ENCODE measurements at places on chromosomes 1 and 21.

DNA sequence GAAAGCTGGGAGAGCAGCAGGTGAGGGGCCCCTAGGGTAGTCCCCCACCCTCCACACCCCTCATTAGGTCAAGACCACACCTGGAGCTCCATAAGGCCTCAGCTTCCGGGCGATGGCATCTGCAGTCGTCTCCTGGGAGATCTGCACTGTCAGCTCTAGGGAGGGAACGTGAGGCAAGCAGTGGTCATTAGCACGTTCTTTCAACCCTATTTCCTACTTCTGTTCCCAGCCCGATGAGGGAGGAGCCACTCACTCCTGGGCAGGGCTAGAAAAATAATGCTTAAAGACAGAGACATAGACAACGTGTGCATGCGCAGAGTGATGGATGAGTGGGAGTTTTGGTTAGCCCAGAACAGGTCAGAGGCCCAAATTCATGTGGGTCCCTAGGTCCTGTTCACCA, 9.7 kb downstream of the KDF1 start:
- H3K27ac ChIP-seq: no peak overlapping the region
- no peaks in the 10 kb centered on the region for H3K36me3 ChIP-seq
- H3K27me3 ChIP-seq: no peaks in the 10 kb centered on the region
- DNase-seq: no peak
- H3K4me1 ChIP-seq: no peaks in the 10 kb centered on the region

DNA sequence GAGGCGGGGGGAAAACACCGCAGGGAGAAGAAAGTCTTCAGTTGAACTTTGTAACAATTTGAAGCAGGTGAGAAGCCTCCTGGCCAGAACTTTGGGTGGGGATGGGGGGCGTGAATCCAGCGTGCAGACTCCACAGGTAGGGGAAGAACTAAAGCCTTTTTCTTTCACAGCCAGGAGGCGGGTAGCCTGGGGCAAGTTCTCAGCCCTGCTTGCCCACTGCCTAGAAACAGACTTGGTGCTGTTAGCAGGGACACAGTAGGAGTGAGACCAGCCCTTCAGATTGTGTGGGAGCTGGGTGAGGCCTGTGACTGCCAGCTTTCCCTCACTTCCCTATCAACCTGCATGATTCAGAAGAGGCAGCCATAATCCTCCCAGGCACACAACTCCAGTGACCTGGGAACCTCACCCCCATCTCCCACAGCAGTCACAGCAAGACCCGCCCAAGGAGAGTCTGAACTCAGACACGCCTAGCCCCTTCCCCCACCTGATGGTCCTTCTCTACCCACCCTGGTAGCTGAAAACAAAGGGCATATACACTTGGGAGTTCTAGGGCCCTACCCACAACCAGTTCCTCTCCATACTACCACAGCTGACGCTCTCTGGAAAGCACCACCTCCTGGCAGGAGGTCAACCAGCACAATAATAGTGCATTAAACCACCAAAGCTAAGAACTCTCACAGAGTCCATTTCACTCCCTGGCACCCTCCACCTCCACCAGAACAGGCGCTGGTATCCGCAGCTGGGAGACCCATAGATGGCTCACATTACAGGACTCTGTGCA, 83.5 kb upstream of the CDC42BPA start:
- no peak for DNase-seq
- no peak overlapping the region for H3K4me3 ChIP-seq

DNA sequence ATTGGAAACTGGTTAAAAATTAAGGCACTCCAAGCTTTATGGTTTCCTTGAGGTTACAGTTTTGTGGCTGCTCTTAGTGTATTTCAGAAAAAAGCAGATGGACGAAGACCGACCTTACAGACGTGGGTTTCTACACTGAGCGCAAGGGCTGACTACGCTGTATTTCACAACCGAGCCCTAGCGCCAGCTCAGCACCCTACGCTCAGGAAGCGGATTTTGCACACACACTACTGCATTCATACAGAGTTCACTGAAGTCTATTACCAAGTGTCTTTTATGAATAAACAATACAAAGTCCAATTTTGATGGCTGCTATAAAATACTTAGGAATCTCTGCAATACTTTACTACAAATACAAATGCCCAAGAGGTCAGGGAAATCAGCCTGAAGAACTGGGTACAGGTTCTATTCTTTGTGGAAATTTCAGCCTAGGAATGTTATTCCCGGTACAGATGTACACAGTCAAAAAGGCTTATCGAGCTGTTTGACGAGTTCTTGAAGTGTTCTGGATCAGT, 23.8 kb downstream of the PTTG1IP start:
- no peak for DNase-seq
- no peak overlapping the region for H3K4me3 ChIP-seq
- no peak overlapping the region for H3K27ac ChIP-seq
- H3K27me3 ChIP-seq: no peaks in the 10 kb centered on the region

DNA sequence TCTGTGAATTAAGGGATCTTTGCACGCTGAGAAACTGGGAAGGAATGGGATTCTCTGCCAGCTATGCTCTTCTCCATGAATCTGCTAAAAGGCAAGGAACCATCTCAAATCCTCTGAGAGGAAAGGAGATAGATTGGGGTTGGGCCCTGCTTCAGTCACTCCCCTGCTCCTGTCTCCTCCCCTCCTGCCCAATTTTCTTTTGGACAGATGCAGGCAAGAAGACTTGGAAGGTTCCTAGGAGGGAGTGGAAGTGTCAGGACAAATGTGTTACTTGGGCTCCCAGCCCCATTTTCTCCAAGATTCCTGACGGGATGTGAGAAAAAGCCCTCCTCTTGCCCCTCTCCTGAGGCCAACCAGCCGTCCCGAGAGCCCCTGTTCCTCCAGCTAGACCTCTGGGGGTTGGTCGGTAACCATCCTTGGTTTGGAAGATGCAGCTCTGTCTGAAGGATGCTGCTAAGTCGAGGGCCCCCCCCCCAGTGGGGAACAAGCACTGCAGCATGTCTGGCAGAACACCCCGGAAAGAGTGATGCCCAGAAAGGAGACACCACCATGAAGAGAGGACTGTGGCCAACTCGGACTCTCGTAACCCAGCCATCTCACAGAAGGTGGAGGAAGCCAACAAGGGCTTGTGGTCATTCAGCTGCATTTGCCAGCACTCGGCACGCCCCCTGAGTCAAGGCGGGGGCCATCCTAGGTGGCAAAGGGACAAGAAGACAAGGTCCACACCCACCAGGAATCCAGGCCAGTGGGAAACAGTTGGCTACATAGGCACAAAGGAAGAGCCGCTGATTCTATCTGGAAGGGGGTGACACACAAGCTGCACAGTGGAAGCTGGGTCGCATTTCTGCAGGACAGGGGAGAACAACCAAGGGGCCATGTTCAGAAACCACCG, 43.7 kb downstream of the CDK18 start:
- H3K36me3 ChIP-seq: no peaks in the 10 kb centered on the region
- H3K27ac ChIP-seq: no peak overlapping the region
- H3K27me3 ChIP-seq: peaks cover 14% of the 10 kb centered on the region
- DNase-seq: no peak

- no peaks in the 10 kb centered on the region for H3K36me3 ChIP-seq
- H3K4me3 ChIP-seq: no peak overlapping the region
- H3K27me3 ChIP-seq: no peaks in the 10 kb centered on the region
- H3K4me1 ChIP-seq: no peaks in the 10 kb centered on the region
- DNase-seq: no peak
- H3K27ac ChIP-seq: no peak overlapping the region
Observed at GRCh38 chr1:113676524-113676923, 82.8 kb downstream of the PHTF1 start.

GRCh38 chr1:74613894-74614293, 59.7 kb downstream of the ERICH3 start:
- no peak for DNase-seq
- H3K4me3 ChIP-seq: no peak overlapping the region
- no peaks in the 10 kb centered on the region for H3K4me1 ChIP-seq
- H3K27me3 ChIP-seq: no peaks in the 10 kb centered on the region

GRCh38 chr1:212979340-212980122, 29.2 kb downstream of the VASH2 start:
- no peak overlapping the region for H3K27ac ChIP-seq
- no peak for DNase-seq
- peaks cover 2% of the 10 kb centered on the region for H3K4me1 ChIP-seq

DNA sequence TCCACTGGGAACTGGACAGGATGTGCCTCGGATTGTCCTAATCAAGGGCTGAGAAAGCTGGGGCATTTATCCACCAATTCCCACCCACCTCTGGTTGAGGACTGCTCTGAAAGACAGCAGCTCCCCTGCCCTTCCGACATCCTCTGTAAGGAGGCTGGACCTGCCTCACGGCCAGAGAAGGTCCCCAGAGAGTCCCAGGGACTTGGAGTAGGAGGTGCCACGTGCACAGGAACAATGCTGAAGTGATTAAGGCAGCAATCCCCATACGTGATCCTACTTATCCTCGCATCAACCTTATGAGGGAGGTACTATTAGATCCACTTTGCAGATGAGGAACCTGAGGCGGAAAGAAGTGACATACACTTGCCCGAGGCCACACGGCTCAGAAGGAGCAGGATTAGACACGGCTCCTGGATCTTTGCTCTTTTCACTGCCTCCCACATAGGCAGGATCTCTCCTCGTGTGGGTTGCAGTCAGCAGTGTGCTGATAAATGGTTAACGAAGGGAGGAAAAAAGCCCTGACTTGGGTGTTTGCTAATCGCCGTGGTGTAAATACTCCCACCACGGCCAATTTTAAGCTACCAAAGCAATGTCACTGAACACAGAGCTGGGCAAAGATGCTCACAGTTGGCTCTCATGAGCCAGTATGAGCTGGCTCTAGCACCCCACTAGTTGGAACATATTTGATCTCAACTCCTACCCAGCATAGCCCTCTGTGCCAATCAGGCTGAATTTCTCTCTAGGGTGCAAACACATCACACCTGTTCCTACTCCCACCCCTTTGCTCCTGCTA, 18.6 kb upstream of the LDLRAP1 start:
- H3K27me3 ChIP-seq: no peaks in the 10 kb centered on the region
- H3K4me3 ChIP-seq: no peak overlapping the region
- H3K27ac ChIP-seq: no peak overlapping the region
- H3K4me1 ChIP-seq: no peaks in the 10 kb centered on the region
- no peaks in the 10 kb centered on the region for H3K36me3 ChIP-seq

GRCh38 chr1:6454856-6455751, 10.9 kb downstream of the TNFRSF25 start:
- H3K27me3 ChIP-seq: peaks cover 37% of the 10 kb centered on the region
- no peak for DNase-seq
- peaks cover 20% of the 10 kb centered on the region for H3K4me1 ChIP-seq
- H3K4me3 ChIP-seq: no peak overlapping the region
- no peak overlapping the region for H3K27ac ChIP-seq

DNA sequence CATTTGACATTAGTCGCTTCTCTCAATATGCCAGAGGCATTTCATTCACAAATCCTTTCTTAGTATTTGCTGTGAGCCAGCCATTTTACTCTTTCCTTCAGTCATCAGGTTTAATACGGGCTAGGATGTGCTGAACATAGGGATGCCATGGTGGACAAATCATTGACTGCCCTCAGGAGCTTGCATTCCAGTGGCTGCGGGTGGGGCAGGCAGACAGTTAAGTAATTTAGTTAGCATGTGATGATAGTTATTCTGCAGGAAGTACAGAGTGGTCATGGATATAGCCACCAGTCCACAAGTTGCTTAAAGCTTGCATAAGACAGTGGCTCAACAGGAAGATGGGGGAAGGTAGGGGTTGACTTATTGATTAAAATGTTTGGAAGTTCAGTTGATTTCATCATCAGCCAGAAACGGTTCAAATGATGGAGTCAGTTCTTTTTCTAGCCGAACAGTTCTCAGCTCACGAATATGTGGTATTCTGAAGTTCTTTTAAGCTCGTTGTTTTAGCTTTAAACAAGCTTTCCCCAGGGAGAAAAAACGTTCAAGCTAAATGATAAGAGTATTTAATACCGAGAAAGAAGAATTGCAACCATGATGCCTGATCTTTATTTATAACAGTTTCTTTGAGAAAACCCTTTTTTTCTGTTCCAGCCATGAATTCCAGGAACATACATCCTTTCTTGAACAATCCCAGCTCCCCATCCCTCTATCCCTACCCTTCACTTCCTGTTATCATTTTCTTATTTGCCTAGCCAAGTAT, 1.4 kb downstream of the SLC22A15 start:
- H3K4me1 ChIP-seq: peaks cover 19% of the 10 kb centered on the region
- no peak overlapping the region for H3K27ac ChIP-seq
- DNase-seq: no peak
- H3K27me3 ChIP-seq: no peaks in the 10 kb centered on the region

DNA sequence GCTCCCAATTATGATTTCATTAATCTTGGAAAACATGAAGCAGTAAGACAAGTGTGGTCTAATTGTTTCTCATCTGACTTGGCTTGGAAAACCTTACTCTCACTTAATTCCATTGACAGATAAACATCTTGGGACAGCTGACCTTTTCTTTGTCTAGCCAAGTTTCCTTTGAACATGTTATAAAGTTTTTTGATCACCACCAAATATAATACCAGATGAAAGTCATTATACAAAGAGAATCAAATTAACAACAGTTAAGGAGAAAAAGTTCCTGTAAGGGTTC, 50.2 kb downstream of the ALG14 start:
- no peak for DNase-seq
- H3K27ac ChIP-seq: no peak overlapping the region
- H3K36me3 ChIP-seq: no peaks in the 10 kb centered on the region
- 0 out of 2 replicates have a peak, but pooled peaks cover 2% of the 10 kb centered on the region for H3K4me1 ChIP-seq
- H3K27me3 ChIP-seq: no peaks in the 10 kb centered on the region

- H3K36me3 ChIP-seq: peaks cover 3% of the 10 kb centered on the region
- no peaks in the 10 kb centered on the region for H3K4me1 ChIP-seq
- no peaks in the 10 kb centered on the region for H3K27me3 ChIP-seq
- no peak overlapping the region for H3K27ac ChIP-seq
- DNase-seq: no peak
- no peak overlapping the region for H3K4me3 ChIP-seq
Observed at GRCh38 chr1:51372561-51372960, 42.2 kb upstream of the TTC39A start.

All from H1 (cell line).